ENCODE measurements at places on chromosomes 2 and 18. TPM values are rescaled to one million over a fixed set of nuclear protein-coding genes. Genes with fewer than 3 reads are reported as not detected.

- no peak for DNase-seq
These were observed 6.1 kb upstream of the CCDC178 start for GRCh38 chr18:33446604-33447003.

DNA sequence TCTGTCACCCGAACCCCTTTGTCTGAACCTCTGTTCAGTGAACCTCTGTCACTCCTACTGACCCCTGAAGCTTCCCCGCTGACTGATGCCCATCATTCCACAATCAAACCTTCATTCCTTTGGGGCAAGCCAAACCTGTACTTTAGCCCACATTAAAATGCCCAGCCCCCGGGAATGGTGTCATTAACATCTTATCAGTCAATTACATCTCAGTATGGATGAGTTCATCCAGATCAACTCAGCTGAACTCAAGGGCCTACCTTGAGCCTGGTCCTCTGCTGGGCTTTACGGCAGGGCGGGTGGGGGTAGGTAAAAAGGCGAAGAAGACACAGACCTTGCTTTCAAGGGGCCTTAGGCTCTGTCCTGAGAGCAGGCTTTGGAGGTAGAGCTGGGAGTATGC lies 154.4 kb upstream of the SMAD2 start:
- no peak for DNase-seq

DNA sequence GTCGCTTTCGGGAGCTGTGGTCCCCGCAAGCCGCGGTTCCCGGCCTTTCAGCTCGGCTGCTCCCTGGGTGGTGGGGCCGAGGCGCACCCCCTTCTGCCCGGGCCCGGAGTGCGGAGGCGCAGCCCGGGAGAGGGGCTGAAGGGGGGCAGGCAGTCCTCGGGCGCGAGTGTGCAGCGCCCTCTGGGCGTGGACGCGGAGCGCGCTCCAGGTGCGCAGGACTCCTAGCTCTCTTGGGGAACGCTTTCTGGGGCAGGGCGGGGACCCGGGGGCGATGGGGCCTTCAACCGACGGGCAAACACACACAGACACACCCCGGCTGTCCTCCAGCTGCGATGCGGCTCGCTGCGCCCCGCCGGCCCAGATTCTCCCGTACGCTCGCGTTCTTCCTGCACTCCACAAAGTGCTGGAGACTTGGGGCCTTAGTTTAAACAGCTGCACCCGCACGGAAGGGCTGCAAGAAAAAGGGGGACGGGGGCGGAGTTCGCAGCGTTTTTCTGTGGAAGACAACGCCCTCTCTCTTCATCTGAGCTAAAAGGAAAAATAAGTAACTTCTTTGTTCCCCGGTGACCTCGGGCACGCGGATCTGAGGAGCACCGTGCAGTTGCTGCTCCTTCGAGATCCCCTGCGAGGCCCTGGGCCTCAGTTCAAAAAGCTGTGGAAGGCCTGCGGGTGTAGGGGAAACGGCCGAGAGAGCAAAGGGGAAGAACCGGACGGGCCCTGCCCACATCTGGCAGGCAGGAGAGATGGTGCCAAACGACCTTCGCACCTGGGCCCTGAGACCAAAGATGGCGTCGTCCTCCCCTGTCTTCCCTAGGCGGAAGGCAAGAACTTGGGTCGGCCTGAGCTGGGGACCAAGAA lies 593 bp upstream of the SDC1 start:
- no peak for DNase-seq

GRCh38 chr18:51070545-51070944 lies 40.5 kb downstream of the SMAD4 start:
- DNase-seq: no peak

- DNase-seq: no peak
These were observed 43.6 kb upstream of the MAP2 start for GRCh38 chr2:209380293-209380692.

- DNase-seq: no peak
These were observed 69.9 kb downstream of the SH3BP4 start for GRCh38 chr2:235021752-235022151.

GRCh38 chr2:128282246-128282975 lies 36.3 kb downstream of the HS6ST1 start:
- DNase-seq: no peak

The DUSP19 gene
- total RNA-seq: 2.0 TPM

The NEURL3 gene
- 2.4 TPM for total RNA-seq

The CNGA3 gene
- not detected for total RNA-seq

The HOXD10 gene
- total RNA-seq: 1.4 TPM
